ENCODE measurements at places on chromosomes 7 and 10.
A peak's percentile ranks its signal among the peaks of the same experiment; 100 is the strongest.

DNA sequence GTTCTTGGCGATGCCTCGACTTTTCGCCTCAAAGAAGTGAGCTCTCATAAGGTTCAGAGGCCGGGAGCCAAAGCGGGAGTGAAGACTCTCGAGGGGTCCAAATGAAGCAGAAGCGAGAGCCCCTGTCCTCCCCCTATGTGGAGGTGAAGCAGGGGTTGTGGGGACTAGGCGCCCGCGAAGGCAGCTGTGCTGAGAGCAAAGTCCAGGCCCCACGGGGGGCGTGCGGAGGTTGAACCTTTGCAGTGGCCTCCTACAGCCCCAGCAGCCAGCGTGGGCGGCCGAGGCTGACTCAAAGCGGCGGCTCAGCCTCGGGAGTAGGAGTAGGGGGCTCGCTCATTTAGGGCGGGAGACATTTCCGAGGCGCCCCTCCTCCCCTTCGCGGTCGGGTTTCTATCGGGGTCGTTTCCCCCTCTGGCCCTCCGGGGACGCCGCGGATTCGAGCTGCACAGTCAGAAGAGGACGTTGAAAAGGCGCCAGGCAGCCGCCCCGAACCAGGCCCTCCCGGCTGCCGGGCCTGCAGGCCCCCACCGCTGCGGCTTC, 553 bp upstream of the ADD3 start:
- peak; percentile 61 for DNase-seq

GRCh38 chr10:118523775-118524174, 71.7 kb downstream of the PRLHR start:
- DNase-seq = no peak

DNA sequence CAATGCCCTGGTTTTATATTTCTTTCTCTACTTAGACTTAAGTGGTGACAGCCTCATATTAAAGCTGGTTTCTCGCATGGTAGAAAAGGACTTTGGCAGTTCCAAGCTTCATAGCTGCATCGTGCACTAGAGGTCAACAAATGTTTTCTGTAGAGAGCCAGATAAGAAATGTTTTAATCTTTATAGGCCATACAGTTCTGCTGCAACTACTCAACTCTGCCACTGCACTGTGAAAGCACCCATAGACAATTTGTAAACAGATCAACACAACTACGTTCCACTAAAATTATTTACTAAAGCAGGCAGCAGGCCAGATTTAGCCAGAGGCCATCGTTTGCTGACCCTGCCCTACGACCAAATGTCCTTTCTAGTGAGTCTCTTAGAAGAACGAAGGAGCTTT, 36.7 kb downstream of the CSGALNACT2 start:
- DNase-seq = no peak

- no peak for DNase-seq
These were observed 1.2 kb downstream of the NUB1 start for GRCh38 chr7:151342811-151343210.

GRCh38 chr10:113689057-113689456, 9.3 kb downstream of the CASP7 start:
- DNase-seq = no peak

All from stimulated activated CD4-positive, alpha-beta T cell treated with anti-CD3 and anti-CD28 coated beads, Interleukin-4, amount 100 ng/mL, for 24 hours (primary cell).